CD4-positive, alpha-beta T cell treated with Interleukin-12 subunit alpha and Interleukin-12 subunit beta, for 1 hour (primary cell): ENCODE measurements at places on chromosomes 5 and 9.

GRCh38 chr9:131238402-131239021, 37.8 kb downstream of the FAM78A start:
- no peak for DNase-seq

DNA sequence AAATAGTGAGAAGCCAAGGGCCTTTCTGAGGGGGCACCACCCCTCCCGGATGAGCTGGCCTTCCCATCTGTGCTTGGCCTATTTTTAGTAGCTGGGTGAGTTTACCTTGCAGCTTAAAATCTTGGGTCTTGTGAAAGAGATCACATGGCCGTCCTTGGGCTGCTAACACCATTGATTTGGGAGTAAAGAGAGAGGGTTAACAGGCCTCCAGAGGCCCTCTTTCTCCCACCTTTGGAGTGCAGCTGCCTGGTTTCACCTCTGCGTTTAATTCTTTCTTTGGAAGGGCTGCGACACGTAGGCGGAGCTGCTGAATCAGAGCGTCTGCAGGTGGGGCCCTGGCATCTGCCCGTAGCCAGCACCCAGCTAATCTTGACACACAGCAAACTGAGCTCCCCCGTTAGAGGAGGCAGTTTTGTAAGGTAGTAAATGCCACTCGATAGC, 12.8 kb downstream of the OLFM1 start:
- DNase-seq, result no peak

DNA sequence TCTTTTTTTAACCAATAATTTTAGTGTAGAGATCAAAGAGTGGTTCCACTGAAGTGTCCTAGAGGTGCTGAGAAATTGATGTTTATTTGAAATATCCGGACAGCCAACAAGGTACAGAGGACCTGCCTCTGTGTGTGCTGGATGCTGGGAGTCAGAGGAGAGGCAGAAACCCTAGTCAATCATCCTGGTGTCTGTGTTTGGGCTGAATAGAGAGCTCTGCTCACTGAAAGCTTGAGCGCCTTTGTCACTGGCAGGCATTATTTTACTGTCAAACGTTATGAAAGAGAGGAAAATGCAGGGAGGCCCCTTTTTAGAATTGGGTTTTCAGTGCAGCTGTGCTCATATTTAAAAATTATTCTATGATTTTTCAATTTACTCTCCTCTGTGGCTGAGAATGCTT, 480.3 kb upstream of the TYRP1 start:
- DNase-seq, result no peak

DNA sequence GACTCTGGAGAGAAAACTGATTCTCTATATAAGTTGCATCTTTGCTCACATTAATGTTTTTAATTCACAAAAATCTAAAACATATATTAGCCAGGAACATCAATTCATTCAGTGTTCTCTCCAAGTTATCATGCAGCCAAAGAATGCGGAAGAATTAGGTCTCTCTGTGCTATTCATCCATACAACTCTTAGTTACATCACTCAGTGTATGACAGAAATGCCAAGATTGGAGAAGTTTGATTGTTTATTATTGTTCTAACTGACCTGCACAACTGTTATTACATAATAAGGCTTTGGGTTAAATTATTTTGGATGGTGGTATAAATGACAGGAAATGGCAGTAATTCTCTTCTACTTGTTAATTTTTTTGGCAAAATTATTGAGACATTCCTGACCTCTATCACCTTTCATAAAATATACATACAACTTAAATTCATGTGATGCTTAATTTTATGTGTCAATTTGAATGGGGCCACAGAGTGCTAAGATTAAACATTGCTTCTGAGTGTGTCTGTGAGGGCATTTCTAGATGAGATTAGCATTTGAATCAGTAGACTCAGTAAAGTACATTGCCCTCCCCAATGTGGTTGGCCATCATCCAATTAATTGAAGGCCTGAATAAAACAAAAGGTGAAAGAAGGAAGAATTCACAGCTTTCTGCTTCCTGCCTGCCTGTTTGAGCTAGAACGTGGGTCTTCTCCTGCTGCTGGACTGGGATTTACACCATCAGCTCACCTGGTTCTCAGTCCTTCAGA, 70.2 kb downstream of the NR2F1-AS1 start:
- DNase-seq, result no peak

GRCh38 chr9:32161720-32162119, 222.7 kb upstream of the ACO1 start:
- no peak for DNase-seq

- DNase-seq, result no peak
Observed at GRCh38 chr5:99314721-99315120, 385.9 kb upstream of the CHD1 start.

DNA sequence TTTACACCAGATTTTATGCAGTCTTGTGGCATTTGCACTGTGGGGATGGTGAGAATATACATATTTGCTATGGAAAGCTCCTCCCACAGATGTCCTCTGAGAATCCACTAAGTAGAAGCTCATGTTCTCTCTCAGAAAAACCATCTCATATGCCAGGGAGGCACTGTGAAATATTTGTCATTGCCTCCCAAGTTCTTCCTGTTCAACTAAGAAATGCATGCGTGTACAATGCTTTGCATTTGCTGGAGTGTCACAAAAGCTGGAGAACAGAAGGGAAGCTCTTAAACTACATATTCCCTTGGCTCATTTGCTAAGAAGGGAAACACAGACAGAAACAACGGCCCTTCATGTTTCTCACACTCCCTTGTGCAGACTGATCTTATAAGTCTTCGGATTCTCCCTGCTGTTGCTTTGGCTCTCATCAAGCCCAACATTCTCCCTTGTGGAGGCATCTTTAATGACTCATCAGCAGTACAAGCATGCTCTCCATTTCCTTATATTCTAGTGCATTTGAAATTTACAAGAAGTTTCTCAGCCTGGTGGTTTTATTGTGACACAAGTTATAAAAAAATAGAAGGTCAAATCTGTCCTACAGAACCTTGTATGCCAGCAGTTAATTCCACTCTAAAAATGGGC, 220.6 kb downstream of the TRIM36 start:
- DNase-seq, result no peak

DNA sequence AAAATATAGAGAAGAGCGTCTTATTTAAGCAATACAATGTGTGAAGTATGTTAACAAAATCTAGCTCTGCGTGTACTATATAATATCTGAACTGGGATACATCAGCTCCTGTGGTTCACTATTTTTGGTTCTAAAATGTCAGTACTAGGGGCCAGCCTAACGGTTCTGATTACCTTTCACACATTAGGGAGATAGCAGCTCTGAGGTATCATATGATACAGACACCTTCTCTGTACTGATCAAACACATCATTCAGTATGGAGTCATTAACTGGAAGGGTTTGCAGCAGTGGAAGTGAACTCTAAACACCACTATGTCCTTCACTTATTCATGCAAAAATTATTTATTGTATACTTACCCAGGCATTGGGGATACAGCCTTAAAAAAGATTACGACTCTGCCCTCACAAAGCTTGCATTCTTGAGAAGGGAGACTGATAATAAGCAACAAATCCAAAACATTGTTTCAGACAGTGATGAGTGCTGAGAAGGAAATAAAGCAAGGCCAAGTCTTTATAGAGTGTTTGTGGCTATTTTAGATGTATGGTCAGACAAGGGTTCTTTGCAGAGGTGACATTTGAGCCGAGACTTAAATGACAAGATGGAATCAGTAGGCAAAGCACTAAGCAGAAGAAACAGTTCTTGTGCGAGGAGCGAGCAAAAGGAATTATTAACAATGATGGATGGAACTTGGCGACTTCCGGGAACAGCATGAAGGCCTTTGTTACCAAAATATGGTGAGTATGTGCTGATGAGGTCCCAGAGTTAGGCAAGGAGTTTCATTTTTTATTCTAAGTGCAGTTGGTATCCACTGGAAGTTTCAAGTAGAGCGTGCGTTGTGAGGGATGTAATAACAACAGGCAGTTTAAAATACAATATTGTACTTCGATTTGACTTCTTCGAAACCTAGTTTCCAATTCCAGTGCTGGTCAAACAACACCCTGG, 1.8 kb upstream of the LNPEP start:
- no peak for DNase-seq

DNA sequence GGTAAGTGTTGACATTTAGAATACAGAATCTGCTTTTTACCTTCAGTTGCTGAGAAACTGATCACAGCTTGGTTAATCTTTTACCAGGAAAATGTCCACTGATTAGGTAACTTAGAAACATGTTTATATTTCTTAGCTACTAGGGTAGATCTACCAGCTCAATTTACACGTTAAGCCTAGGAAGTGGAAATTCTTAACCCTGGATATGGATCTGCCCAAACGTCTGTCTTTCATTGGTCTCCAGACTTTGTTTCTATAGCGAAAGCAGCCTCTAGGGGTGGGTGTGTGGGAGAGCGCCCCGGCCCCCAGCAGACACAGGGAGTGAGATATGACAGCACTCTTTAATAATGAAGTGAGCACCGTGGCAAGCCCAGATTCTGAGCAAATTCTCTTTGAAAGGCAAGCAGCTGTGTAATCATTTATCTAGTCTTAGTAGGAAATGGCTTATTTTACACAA, 141.6 kb upstream of the ZNF608 start:
- no peak for DNase-seq

DNA sequence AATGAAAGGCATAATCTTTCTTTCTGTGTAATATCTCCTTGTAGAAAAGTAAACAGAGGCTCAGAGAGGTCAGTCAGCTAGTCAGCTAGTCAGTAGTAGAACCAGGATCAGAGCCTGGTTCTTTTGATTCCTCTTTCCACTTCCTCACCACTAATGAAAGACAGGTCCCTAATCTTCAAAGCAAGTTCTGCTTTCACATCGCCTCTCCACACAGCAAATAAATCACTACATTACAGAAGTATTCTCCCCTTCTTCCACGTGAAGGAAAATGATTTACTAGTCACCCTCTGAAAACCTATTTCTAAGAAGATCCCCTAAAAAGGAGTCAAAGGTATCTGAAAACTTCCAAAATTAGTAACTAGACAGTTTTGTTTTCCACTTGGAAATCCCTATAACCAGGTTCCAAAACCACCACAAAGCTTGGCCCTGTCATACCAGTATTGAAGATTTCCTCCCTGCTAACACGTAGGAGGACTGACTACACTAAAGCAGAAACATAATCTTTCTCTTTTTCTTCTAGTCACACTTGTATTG, 140.5 kb upstream of the TARS1 start:
- no peak for DNase-seq

DNA sequence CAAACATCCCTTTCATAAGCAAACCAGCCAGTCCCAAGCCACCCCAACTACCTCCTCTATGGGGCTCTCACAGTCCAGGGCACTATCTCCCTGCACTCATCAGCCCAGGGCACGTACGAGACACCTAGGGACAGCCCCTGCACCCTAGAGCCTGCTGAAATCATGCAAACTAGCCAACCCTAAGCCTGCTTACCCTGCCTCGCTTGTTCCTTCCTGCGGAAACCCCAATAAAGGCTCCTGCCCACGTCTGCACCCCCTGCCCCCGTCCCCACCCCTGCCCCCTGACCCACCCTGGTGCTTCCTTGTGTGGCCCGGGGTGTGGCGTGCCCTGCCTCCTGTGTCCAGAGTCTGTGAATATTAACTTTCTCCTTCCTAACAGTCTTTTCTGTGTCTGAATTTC, 135.9 kb downstream of the GADD45G start:
- peak; percentile 43 for DNase-seq

- no peak for DNase-seq
Observed at GRCh38 chr5:67287510-67288268, 91.1 kb upstream of the CD180 start.

GRCh38 chr5:149277801-149278200, 6.1 kb downstream of the AFAP1L1 start:
- DNase-seq, result no peak

- DNase-seq, result peak; percentile 51
Observed at GRCh38 chr5:151924564-151925301, at the start of gene GLRA1. TSS of gene GLRA1 (minus strand) at chr5:151924851. CDS start at chr5:151924549, 302 bp downstream.

- DNase-seq, result no peak
Observed at GRCh38 chr9:71036501-71036900, 84.9 kb downstream of the TRPM3 start.

DNA sequence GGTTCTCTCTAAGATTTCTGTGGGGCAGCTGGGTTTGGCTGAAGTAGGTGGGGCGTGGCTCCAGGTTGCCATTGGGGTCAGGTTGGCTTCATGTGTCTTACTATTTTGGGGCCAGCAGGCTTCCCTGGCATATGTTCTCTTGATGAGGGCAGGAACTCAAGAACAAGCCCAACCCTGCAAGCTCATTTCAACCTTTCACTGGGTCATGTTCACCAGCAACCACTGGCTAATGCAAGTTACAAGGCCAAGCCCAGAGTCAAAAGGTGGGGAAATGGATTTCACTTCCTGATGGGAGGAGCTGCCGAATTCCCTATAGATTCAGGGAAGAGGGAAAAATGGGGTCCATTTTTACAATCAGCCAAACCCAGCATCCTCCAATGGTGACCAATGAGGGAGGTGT, 34.0 kb upstream of the HAND1 start:
- DNase-seq, result no peak

DNA sequence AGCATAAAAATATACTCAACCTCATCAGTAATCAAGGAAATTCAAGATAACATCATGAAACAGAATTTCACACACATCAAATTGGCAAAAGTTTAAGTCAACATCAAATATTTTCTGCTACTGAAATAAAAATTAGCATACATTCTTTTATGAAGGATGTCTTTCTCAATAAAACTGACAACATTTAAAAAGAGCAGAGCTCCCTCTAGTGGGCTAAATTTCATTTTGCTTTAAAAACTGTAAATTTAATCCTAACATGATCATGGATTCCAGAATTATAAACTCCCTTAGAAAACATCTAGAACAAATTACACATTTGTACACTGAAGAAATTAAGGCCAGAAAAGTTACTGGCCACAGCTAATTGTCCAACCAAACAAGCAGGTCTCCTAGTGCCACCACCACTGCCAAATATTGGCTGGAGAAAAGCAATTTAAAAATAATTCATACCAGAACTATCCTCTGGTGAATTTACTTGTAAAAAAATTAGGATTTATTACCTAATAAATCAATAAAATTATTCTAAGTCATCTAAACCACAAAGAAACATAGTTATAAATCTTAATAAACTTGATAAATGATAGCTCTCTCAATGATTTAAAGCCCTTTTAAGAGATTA, 31.2 kb downstream of the DEPDC1B start:
- peak; percentile 48 for DNase-seq

DNA sequence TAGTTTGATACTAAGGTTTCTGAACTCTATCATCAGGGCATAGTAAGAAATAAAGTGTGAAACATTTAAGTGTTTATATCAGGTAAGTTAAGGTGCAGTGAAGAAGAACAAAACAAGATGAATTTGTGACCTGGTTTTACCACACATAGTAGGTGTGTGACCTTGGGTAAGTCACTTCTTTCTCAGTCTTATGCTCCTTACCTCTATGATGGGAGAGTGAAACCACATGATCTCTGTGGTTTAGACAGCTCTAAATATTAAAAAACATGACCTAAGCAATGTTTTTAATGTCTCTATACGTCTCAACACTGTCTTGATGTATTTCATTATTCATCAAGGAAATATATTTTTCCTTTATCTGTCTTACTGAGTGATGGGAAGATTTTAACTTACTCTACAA, 629.6 kb upstream of the DMAC1 start:
- DNase-seq, result peak; percentile 8
